ENCODE measurements at places on chromosomes 11 and 22.

GRCh38 chr11:125433454-125434121 is 62.5 kb downstream of the FEZ1 start:
- DNase-seq: peak; percentile 54

DNA sequence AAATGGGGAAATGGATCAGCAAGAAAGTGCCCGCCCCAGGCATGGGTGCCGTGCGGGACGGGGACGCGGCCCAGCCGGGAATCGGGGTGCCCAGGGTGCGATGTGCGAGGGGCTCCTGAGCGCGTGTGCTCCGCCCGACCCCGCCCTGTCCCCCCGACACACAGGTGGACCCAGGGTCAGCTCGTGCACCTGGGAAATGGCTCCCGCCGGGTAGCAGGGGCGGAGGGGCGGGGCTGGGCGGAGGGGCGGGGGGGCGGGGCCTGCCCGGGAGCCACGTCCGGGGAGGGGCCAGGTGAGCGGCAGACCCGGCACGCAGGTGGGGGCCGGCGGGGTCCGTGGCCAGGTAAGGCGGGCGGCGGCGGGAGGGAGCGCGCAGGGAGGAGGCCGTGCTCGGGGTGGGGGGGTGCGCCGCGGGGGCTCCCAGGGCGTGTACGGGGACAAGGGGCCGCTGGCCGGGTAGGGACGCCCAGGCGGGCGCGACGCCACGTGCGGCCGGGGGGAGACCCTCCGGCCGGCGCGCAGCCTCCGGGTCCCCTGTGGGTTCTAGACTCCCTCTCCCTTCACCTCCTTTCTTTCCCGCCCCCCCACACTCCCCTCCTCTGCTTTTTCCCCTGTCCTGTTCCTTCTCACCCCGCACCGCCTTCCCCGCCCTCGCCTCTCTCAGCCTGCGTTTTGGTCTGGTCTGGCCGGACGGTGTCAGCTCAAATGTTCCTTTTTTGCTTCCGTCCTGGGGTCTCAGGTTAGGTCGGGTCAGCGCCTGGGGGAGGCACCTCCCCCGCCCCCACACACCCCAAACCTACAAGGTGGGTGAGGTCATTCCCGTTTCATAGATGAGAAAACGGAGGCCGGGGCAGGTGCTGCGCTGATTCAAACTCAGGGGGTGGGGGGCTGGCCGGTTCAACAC is at the start of gene ARHGAP8:
TSS of gene ARHGAP8 (plus strand) at position 291 of the 904 bp plus-strand sequence. CDS start 33,953 bp downstream, outside the sequence.
- no peak for DNase-seq

DNA sequence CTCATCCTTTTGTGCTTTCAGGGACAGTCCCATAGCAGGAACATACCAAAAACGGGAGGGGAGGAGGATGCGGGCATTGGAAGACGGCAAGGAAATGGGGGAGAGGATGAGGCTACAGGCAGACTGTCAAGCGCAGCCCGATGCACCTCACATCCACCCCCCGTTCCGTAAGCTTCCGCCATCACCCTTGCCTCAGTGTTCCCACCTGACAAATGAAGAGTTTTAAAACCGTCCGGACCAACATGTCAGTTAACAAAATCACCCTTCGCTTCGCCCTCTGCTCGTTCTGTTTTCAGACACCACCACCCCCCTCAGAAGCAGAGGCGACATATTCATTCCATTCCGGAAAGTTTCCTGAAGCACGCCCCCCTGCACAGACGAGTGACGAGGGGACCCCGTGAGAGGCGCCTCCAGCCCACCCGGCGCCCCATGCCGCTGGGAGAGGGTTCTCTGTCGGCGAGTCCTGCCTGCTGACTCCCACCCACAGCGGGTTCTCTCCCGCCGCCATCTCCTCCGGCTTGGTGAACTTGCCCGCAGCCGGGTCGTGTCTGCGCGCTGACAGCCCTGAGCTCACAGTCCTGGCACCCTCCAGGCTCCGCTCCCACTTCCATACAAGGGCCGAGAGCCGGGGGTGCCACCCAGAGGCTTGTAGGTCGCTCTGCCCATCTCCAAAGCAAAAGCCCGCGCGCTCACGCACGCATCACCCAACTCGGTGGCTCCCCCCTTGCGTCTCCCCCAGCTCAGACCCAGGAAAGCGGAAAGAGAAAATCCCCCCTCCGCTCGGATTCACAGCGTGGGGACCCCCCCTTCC is 1.5 kb downstream of the IGSF9B start:
- no peak for DNase-seq

DNA sequence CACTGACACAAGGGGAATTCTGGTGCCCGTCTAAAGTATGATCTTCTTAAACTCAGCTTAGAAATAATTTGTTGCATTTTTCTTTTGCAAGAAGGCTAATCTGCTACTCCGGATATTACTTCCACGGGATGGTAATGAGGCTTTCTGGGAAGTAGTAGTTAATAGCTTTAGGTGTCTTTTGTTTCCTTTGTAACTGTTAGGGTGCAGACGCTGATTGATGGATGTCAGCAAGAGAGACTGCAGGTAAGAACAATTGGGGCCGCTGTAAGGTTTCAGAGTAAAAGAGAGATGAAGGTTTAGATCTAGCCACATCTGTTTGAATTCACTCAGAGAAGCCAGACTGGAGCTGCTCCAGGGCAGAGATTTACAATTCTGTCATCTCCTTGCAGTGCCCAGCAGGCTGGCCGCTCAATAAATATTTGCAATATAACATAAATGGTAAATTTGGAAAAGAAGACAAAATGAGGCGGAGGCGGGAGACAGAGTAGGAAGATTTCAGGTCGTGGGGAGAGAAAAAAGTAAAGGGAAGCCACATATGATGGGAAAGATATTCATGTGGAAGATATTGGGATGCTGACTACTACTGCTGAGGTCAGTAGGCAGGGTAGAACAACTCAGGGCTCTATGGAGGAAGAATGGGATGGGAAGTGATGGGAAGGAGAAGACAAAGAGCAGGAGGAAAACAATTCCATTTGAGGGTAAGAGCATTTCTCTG is 320.5 kb downstream of the AASDHPPT start:
- no peak for DNase-seq

DNA sequence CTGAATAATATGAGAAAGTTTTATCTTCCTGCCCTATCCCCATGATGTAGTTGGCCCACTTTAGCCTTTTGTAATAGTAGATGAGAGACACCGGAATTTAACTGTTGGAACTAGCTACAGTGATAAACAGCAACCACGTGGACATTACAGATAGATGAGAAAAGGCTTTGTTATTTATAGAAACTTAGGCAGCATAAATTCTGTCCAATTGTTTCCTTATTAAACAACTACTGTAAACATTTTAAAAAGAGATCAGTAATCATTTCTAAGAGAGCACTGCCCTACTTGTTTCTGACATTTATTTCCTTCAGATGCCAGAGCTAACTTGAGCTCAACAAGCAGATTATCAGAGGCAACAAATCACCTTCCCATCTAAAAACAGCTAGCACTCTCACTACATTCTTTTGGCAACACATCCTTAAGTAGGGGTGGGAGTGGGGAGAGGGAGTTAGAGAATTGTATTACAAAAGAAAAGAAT is 63.1 kb downstream of the SOX6 start:
- no peak for DNase-seq

DNA sequence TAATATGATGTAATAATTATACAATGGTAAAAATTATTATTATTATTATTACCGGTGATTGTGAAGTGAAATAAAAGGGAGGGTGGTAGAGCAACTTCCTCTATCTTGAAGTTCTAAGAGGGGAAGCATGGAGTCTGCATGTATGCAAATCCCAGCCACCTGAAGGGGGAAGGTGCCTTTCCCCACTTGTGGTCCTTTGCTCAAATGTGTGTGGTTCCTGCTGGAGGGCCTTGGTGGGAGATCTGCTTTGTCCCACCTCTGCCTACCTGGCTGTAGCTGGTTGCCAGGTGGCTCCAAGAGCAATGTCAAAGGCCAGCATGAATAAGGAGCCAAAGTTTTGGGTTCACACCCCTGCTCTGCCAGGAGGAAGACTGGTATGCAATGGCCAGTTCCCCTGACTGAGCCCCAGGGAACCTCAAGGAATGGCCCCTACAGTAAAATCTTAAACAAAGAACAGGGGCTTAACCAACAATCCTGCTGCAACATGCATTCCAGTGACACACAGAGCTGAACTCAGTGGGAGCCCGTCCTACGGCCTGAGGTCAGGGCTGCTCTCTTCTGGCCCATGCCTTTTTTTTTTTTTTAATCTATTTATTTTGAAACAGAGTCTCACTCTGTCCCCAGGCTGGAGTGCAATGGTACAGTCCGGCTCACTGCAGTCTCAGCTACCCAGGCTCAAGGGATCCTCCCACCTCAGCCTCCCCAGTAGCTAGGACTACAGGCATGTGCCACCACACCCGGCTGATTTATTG is 8.5 kb downstream of the TMEM132A start:
- no peak for DNase-seq

GRCh38 chr11:86275493-86276370 is 26.3 kb upstream of the HIKESHI start:
- no peak for DNase-seq

GRCh38 chr22:19942157-19943081 is 801 bp upstream of the TXNRD2 start:
- DNase-seq: peak; percentile 70

DNA sequence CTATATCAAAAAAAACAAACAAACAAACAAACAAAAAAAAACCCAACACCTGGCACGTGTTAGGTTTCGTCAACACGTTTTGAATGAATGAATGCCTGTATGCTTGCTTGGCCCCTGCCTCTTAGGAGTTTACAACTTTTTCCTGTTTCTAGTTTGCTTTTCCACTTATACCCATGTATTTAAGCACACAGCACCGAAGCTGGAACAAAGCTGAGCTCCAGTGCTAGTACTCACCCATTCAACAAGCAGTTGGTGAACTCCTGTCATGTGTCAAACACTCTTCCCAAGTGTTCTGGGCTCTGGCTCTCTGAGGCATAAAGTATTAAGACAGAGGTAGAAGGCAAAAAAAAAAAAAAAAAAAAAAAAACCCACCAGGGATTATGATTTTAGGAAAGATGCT is 599.3 kb downstream of the BUD13 start:
- no peak for DNase-seq

- DNase-seq: no peak
These were observed 11.4 kb downstream of the TAGLN start for GRCh38 chr11:117210620-117211019.

DNA sequence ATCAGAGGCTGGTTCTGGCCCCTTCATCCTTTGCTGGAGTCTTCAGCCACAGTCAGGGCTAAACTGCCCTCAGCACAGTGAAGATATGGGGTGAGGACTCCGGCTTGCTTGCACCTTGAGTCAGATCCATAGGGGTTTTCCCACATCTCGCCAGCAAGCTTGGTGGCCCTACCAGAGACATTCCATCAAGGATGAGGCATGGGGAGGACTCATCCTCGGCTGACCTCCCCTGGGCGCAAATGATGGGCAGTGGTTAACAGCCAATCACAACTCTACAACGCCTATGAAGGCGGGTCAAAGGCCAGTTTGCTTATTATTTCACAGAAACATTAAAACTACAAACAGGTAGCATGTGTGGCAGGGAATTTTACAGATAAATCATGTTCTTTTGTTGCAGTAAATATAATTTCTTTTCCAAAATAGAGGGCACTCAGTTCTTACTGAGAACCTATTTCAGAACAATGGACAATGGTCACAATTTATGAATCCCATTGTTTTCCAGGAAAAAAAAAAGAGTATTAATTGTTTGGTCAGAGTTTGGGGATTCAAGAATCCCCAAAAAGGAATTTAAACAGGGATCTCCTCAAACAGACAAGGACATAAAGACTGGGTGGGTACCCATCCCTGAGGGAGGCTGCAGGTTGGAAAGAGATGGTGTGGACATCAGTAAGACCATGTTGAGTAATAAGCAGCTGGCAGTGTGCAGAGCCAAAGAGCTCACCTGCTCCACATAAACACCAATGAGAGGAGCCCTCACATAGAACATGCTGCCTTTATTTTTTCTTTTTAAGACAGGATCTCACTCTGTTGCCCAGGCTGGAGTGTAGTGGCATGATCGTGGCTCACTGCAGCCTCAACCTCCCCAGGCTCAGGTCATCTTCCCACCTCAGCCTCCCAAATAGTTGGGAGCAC is 14.8 kb downstream of the PLAAT3 start:
- DNase-seq: no peak

- no peak for DNase-seq
These were observed 24.1 kb upstream of the FAM181B start for GRCh38 chr11:82757660-82758357.

DNA sequence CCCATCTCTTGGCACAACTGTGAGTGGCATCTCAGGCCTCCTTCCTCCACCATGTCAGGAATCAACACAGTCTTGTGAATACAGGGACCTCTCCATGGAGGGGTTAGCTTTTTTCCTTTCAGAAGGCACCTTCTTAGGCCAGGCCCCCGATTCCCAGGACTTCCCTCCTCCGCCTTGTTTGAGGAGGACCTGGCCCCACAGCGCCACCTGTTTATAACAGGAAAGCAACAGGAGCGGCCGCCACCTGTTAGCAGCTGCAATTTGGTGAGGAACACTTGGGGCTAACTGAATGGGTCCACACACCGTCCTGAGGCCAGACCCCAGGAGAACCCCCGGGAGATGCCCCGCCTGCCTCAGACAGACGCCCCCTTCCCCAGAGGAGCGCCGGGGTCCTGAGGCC is 3.8 kb upstream of the PKP3 start:
- no peak for DNase-seq

DNA sequence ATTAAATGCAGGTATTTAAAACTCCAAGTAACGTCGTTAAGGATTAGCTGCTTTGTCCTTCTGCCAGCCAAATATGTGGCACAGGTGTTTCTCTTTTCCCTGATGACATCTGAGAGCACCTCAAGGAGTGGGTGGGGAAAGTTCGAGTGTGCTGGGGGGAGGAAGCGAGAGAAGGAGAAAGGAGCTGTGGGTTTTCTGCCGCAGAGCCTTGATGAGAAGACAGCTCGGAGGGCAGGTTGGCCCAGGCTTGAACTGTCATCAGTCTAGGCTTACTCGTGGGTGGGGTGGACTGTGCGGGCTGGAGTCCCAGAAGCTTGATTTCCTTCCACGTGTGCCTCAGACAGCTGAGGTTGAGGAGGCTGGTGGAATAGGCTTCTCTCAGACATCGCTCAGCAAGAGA is 15.2 kb upstream of the SORL1-AS1 start:
- DNase-seq: no peak

- DNase-seq: peak; percentile 66
These were observed 18.5 kb upstream of the FEZ1 start for GRCh38 chr11:125514336-125515101.

DNA sequence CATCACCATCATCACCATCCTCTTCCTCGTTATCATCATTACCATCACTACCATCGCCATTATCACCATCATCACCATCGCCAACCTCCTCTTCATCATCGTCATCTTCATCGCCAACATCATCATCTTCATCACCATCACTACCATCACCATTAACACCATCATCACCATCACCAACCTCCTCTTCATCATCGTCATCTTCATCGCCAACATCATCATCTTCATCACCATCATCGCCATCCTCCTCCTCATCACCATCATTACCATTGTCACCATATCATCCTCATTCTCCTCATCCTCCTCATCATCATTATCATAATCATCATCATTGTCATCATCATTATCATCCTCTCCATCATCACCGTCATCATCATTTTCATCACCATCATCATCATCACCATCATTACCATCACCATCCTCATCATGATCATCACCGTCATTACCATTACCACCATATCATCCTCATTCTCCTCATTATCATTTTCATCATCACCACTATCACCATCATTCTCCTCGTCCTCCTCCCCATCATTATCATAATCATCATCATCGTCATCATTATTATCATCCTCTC is 1498.7 kb downstream of the TBC1D22A start:
- no peak for DNase-seq

GRCh38 chr11:66543263-66544107 is 2.4 kb downstream of the ZDHHC24 start:
- DNase-seq: peak; percentile 50

- peak; percentile 63 for DNase-seq
These were observed 2.5 kb upstream of the ST14 start for GRCh38 chr11:130157101-130157500.

Data from suppressor macrophage (primary cell).